Stimulated activated CD8-positive, alpha-beta memory T cell treated with anti-CD3 and anti-CD28 coated beads, Interleukin-2, amount 100 ng/mL, for 48 hours (primary cell): ENCODE measurements at places on chromosomes 3 and 15.

- no peak for DNase-seq
These were observed 141.7 kb downstream of the RPLP1 start for GRCh38 chr15:69593981-69594966.

DNA sequence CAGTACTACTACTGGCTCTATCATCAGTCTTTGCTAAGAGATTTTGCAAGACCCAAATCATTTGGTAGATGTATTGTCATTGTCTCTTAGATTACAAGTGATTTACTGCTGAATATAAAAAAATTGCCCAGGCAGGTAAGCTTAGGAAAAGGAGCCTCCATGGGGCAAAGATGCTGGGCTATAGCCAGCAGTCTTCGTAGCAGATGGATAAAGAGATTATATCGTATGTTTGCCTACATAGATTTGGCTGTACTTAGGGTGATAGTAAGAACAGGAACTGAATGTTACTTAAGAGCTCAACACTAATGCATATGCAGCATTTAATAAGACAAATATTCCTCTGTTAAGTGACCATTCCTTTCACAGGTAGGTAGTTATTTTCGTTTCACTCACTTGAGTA, 48.9 kb downstream of the PTPRG start:
- DNase-seq: no peak

GRCh38 chr3:184176377-184177330, 2.0 kb downstream of the AP2M1 start:
- DNase-seq: no peak

DNA sequence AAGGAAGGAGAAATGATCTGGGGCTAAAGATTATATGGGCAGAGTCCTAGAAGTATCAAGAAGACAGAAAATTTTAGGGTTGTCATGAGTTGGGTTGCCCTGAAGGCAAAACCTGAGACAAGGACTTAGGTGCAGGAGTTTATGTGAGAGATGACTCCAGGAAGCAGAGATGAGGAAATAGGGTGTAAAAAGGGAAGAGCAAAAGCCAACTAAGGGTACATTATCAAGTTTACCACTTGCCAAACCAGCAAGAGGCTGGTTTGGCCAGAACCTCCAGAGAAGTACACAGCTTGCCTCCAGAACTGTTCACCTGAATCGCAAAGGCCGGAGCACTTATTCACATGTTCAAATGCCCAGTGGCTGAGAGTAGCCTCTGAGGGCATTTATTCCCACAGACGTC, 116.7 kb downstream of the FHIT start:
- DNase-seq: no peak

DNA sequence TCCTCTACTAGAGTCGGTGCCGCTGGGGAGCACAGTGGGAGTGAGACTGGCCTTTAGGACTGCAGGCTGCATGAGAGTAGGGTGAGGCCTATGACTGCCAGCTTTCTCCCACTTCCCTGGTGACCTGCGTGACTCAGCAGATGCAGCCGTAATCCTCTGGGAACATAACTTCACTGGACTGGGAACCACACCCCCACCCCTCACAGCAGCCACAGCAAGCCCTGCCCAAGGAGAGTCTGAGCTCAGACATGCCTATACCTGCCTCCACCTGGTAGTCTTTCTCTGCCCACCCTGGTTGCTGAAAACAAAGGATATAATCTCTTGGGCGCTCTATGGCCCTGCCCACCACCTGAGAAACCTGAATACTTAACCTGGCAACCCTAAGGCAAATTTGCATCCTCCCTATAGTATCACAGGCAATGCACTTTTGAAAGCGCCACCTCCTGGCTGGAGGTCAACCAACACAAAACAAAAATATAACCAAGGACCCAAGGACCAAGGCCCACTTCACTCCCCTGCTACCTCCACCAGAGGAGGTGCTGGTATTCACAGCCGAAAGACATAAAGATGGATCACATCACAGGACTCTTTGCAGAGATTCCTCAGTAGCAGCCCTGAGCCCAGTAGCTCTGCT, 308.9 kb downstream of the CTNNB1 start:
- DNase-seq: no peak
